Activated T-cell treated with anti-CD3 and anti-CD28 coated beads for 1 hour (primary cell): ENCODE measurements at places on chromosomes 3 and 15.

GRCh38 chr3:170603770-170604510, 18.1 kb upstream of the SLC7A14 start:
- DNase-seq = no peak

GRCh38 chr3:23547905-23548650, 257.7 kb upstream of the UBE2E1 start:
- no peak for DNase-seq

- no peak for DNase-seq
Measured at GRCh38 chr15:65055201-65055870, 10.1 kb downstream of the SLC51B start.

GRCh38 chr15:42461261-42461660, 29.7 kb downstream of the ZNF106 start:
- no peak for DNase-seq

DNA sequence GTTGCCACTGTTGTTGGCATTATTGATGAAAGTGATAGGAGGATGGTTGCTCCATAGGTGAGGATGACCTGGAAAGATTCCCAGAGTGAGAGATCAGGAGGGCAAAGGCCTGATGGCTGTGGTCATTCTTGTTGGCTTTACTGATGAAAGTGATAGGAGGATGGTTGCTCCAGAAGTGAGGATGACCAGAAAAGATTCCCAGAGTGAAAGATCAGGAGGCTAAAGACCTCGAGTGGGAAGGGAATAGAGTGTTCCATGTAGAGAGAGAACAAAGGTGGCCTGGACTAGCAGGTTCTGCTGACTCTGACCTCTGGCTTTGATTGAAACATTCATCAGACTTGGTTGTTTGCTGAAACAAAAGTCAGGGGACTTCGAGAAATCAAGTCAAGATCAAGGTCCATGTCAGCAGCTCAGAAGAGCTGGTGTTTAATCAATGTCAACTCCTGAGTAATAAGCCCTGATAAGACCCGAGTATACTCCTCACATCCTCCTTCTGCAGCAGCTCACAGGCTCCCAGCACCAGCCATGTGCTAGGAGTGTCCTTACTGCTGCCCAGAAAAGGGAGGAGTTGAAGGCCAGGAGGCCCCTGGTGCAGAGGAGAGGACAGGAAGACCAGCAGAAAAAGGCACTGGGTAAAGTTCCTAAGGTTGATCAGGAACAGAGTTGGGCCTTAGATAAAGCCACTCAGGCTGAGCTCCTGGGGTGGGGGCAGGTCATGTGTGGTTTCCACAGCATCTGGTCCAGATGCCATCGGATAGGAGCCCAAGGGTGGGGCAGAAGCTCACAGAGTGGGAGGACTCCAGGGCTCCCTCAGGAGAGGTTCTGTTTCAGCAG, 19.9 kb downstream of the CYP8B1 start:
- no peak for DNase-seq

DNA sequence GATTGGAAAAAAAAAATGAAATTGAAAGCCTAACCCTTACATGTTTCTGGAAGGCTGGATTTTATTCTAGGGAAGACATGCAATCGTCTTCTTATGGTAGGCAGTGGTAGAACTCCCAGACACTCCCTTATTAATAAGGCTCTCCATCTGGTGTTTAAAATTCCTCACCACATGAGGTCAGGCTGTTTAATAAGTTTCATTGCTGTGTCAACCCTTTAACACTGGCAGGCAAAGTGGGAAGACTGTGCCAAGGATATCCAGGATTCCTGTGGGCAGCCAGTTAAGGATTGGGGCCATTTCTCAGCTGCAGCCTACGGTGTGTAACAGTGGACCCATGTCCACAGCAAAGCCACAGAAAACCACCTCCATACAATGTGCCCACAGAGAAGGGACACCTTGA, 225.5 kb upstream of the CHRM5 start:
- DNase-seq = no peak

- DNase-seq = no peak
Measured at GRCh38 chr3:12963231-12963896, 109.9 kb downstream of the IQSEC1 start.

- DNase-seq = no peak
Measured at GRCh38 chr3:79362571-79363270, 405.1 kb downstream of the ROBO1 start.

GRCh38 chr15:66565741-66566144, at the start of gene LCTL:
Gene LCTL (minus strand): TSS chr15:66565998. CDS start chr15:66565365, 633 bp downstream.
- no peak for DNase-seq

DNA sequence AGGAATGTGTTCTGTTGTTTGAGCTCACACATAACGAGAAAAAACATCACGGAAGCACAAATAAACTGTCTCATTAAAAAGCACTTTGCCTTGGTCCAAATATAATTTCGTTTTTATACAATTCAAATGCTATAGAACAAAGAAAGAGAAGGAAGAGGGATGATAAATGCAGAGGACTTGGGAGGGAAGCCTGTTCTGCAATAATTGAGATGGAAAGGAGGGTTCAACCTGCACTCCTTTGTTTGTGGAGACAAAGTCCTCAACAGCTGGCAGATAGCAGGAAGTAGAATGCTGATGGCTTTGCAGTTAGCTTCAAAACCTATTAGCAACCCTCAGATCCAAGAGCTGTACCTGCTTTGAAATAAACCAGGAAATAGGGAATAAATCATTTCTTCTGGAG, 1010.8 kb downstream of the FHIT start:
- no peak for DNase-seq

DNA sequence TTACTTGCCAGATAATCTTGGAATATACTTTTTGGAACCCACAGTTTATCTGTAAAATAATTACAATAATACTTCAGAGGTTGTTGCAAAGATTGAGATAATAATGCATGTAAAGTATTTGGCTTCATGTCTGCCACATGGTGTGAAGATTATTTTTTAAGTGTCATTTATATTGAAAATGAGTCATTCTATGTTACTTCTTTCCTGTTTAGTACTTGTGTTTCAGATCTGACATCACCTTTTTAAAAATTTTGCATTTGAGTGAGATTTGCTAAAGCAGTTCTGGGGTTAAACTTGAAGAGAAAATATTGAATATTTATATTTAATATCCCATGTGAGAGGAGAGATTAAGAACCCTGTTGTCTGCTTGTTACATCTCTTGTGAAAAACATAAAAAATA, 31.2 kb downstream of the IQGAP1 start:
- no peak for DNase-seq

DNA sequence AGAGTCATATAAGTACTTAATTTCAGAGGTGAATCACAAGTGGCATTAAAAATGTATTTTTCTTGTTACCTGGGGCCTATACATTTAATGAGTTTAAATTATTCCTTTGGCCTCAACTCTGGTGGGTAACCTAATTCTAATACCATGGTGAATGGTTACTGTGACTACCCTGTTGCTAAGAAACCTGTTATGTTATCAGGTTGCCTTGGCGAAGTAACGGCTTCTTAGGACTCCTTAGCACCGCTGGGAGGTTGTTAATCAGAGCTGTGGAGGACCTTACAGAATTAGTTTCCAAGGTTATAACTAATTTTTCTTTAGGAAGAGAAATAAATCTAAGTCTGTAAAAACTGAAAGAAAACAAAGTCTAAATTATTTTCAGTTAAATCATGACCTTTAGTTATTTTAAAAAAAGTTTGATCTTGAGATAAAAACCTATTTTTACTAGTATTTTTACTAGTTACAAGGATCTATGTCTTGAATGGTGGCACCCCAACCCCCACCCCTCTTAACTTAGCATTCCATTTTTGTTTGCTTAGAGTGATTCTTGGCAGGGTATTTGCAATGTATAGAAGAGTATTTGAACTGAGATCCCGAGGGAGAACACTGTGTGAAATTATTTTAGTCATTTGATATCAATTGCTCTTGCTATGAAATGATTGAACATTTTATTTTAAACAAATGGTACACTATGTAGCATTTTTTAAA, 155.5 kb downstream of the FNDC3B start:
- no peak for DNase-seq

DNA sequence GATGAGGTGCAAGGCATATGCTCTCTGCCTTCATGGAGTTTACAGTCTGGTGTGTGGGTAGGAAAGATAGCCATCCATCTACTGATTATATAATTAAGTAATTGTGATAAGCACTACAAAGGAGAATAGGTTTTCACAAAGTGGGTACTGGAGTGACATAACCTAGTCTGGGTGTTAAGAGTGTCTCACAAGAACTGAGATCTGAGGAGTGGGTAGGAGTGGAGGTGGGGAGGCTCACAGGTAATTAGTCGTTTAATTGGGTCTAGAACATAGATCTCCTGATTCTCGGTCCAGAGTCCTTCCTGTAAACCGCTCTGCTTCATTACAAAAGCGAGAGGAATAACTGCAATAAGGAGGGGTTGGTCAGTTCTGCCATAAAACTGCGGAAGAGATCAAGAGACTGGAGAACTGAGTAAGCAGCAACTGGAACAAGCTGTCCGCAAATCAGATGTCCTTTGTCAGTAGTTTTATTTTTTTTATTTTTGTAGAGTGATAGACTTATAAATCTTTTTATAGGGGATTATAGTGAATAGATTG, 2.2 kb downstream of the NEO1 start:
- no peak for DNase-seq
